ENCODE measurements at places on chromosomes 4 and X. TPM values are rescaled to one million over a fixed set of nuclear protein-coding genes. Genes with fewer than 3 reads are reported as not detected.

The PCDH10 gene
- not detected for total RNA-seq

DNA sequence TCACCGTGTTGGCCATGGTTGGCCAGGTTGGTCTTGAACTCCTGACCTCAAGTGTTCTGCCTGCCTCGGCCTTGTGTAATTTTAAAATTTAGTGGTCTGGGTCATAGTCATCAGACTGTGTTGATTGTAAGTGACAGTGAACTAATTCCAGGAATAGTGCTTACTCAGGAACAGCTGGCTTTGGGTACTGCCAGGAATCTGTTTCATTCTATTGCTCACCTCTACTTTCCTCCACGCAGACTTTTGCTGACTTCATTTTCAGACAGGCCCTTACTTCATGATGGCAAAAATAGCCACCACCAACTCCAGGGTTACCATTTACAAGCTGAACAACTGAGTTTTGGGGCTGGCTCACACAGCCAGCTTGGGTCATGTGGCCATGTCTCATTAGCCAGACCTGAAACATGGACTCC, 54.6 kb downstream of the FNIP2 start:
- peak; percentile 32 for DNase-seq

- DNase-seq = no peak
These were observed 1112.1 kb downstream of the RPA4 start for GRCh38 chrX:97995834-97996233.

- no peak for DNase-seq
These were observed 137.9 kb downstream of the FAM13A start for GRCh38 chr4:88919056-88919455.

DNA sequence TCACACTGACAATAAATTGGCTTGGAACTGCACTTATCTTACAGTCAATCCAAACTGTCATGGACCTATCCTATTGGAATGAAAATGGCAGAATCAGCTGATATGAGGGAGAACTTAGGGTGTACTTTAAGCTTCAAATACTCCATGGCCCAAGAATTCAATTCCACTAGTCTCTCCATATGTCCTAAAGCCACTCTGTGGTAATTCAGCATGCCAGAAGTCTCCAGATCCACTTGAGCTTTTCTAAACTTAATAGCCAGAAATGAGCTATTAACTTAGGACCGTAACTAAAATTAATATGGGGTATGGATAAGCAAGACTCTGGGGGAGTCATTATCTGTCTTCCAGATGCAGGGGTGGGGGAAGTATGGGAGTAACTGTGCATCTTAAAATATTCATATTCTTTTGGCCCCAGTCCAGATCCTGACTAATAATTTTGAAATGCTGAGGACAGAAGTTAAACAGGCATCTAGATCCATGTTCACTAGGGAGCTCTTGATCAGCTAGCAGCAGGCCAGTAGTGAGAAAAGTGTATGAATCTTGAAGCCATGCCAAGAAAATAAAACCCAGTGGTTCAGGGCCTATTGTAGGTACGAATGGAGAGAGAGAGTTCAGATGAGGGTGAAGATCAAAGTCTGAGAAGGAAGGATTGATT, 167.6 kb downstream of the DKK2 start:
- no peak for DNase-seq

- no peak for DNase-seq
These were observed 10.7 kb upstream of the PCYT1B start for GRCh38 chrX:24657671-24658386.

The SULT1E1 gene
- total RNA-seq = not detected

- no peak for DNase-seq
These were observed at the start of gene CPZ for GRCh38 chr4:8592366-8593263. Gene CPZ (plus strand): TSS chr4:8592765. CDS start chr4:8592834, 69 bp downstream.

DNA sequence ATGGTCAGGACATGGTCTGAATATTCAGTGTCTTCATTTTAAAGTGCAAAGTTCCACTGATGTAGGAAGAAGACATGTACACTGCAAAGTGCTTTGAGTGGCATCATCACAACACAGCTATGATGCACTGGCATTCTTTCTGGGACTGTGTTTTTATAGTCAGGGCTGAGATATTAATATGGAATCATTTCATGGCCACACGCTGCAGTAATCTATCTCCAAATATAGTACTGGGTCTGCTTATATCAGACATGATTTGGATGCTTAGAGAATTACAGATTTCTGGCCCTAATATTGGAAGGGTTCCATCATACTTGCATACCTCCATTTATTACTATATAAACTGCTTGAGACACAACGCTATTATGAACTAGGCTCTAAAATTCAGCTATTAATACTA, 1170.9 kb downstream of the NLGN4X start:
- DNase-seq = no peak

- no peak for DNase-seq
These were observed 19.8 kb downstream of the GAB1 start for GRCh38 chr4:143356493-143356892.

The PNMA5 gene
- not detected for total RNA-seq

The CORIN gene
- 0.07 TPM for total RNA-seq

DNA sequence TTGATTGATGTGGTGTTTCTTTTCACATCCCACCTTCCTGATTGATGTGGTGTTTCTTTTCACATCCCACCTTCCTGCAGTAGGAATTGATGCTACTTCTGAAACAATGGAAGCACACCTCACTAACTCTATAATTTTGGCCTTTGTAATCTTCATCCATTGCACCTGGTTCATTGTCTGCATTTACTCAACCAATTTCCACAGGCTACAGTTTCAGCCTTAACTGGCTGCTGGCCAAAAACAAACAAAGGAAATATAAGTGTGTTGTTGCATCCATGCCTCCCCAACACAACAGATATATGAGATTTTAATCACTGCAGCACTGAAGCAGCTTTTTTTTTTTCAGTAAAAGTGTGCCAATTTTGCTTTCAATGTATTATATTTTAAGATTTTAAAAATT, 867.6 kb upstream of the PCDH7 start:
- no peak for DNase-seq

DNA sequence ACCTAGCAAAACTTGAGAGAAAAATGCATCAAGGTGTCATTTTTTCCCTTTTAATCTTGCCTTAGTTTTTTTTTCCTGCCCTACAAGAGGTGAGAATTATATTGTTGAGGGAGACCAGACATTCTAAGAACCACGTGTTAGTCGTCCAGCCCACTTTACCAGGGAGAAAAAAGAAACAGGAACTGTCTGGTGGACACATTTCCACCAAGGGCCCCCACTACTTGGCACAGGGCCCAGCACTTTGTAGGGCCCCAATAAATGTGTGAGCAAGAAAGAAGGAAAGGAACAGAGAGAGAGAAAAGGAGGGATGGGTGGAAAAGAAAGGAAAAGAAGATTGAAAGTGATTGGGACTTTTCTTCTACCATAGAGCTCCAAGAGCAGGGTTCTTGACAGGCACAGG, 3.9 kb upstream of the EGFL6 start:
- no peak for DNase-seq

DNA sequence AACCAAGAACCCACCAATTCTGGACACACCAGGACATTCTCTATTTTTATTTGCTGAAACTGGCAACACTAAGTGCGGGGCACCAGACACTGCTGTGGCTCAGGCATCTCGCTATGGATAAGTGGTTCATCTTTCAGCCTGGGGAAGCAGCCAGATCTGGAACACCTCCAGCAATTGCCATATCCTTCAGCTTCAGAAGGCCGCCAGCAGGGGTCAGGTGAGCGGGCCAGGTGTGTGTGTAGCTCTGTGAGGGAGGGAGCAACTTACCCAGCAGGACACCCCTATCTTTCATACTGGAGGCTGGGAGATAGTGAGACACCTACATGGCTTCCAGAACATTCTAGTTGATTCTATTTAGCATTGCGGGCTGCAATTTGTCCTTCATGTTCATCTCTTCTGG, 57.0 kb upstream of the GBA3 start:
- no peak for DNase-seq

DNA sequence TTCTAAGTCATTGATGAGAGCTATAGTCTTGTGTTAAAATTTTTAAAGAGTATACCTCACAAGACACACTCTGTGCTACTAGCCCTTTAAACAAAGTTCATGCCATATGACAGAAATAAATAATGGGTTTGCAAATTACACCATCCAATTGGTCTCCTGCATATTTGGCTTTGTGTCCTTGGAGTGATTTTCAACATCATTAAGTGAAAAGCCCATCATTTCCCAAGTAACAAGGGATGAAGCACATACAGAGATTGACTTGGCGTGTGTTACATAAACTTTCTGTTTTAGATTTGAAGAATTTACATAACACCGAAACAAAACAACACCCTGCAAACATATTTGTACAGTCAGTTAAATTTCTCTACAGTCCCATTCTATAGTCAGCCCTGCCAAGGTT, 216.9 kb upstream of the NEIL3 start:
- DNase-seq = no peak

DNA sequence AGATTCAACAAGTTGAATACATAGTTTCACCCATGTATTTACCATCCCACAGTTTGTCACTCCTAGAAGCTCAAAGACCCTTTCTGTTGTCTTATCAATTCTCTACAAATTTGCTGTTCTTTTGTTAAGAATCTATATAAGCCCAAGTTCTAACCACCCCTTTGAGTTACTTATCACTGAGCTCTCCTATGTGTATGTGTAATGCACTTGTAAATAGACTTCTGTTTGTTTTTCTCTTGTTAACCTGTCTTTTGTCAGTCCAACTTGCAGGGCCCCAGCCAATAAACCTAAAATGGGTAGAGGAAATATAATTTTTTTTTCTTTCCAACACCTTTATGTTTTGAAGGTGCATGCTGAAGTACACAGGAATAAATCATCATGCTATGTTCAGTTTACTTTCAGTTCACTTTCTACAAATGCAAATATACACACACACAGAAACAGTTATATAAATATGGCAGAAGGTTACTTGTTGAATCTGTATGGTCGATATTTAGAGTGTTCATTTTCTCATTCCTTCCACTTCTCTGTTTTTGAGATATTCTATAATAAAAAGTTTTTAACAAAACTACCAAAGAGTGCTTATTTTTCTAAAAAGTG, 22.3 kb upstream of the CLOCK start:
- DNase-seq = no peak

DNA sequence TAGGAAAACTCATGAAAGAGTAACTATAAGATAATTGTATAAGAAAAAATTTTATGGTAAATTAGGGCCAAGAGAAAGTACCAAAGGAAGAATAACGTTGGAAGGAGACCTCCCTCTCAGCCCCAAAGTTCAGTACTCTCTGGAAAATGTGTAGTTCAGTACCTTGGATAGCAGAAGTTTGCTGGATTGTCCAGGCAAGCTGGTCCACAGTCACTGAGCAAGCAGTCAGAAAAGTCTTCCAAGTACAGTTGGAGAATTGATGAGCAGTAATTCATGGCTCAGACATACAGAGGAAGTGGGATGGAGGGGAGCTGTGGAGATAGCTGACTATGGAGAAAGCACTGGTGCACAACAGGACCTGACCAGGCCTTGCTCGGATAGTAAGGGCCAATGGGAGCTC, 598.2 kb upstream of the NDST4 start:
- no peak for DNase-seq

DNA sequence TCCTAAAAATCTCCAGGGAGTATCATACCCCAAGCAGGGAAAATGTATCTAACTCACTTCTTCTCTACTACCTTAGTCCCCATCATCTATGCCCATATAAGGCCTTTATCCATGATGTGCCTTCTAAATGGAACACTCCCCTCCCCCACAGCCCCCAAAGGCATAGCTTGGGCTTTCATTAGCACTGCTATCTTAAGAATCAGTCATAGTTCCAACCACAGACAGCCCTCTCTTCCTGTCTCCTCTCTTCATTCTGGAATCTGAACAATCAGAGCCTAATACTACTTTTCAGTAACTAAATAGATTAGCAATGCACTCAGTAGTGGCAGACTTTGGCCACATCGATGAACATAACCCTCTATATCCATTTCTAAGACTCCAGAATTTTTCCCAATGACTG, 313.2 kb upstream of the DKK2 start:
- no peak for DNase-seq

DNA sequence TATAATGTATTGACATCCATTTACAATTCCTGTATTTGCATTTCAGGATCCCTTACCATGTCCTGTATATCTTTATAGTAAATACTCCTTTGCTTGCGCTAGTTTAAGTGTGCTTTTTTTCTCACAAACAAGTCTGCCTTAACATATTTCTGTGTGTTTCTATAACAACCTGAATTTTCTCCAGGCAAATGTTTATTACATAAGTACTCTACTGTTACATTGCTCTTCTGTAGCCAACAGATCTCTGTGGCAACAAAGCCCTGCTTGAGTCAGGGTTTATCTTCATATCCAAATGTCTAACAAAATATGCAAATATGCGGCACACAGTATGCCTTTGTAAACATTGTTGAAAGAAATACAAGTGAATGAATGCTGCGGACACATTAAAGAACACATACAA, 625.5 kb downstream of the TLL1 start:
- no peak for DNase-seq

Data from activated naive CD4-positive, alpha-beta T cell treated with anti-CD3 and anti-CD28 coated beads for 36 hours (primary cell).